8988T (cell line): ENCODE measurements at places on chromosomes 7 and 10.
A peak's percentile ranks its signal among the peaks of the same experiment; 100 is the strongest.

GRCh38 chr10:102408131-102408727 lies 10.4 kb downstream of the PSD start:
- no peak for DNase-seq

- no peak for DNase-seq
These were observed 84.7 kb upstream of the KDM7A start for GRCh38 chr7:140261522-140261921.

DNA sequence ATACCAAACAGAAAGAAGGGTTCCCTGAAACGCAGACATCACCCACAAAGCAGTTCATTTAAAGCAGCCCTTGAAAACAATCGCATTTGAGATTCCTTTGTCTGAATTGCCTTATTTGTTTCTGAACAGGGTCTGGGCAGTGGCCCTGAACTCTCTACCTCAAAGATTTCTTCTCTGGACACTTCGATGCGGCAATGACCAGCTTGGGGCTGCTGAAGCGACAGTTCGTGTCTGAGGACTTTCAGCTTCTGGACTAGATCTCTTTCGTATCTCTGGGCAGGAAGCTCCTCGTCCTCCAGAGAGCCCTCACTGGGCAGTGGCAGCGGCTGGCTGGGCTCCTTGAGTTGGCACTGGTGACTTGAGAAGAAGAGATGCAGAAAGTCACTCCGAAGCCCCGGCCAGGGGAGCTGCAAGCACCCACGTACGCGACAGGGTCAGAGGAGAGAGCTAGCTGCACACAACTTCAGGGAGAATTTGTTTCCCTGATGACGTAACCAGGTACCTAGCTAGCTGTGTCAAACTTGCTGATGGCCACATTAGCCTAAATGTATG lies 96.3 kb downstream of the SMURF1 start:
- DNase-seq: no peak

DNA sequence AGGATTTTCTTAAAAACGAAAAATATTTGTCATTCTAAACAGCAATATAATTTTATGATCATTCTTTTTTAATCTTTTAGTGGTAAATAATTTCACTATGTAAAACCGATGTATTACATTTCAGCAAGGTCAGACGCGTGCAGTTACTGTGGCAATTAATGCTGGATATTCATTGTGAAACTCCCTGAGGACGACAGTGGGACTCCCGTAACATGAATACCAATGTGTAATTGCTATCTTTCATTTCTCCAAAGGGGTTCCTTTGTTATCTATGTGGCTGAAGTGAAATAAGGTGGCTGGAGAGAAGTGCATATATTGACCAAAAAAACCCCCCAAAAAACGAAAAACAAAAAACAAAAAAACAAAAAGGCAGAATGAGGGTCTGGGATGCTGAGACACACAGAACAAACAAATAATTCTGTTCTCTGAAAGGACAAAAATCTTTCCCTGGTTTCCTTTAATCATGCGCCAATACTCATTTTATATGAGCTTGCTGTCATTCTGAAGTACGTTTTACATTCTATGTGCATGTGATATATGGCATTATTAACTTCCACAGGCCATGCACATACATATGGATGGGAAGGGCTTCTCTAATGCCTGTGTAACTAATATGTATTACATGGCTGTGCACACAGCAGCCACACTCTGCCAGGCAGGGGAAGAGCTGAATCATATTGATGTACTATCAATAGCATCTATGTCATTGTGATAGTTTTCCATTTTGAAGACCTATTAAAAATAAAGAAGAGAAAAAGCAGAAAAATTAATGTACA lies 161.4 kb downstream of the RAPGEF5 start:
- no peak for DNase-seq

GRCh38 chr7:30858576-30858975 lies 53.1 kb upstream of the AQP1 start:
- no peak for DNase-seq

DNA sequence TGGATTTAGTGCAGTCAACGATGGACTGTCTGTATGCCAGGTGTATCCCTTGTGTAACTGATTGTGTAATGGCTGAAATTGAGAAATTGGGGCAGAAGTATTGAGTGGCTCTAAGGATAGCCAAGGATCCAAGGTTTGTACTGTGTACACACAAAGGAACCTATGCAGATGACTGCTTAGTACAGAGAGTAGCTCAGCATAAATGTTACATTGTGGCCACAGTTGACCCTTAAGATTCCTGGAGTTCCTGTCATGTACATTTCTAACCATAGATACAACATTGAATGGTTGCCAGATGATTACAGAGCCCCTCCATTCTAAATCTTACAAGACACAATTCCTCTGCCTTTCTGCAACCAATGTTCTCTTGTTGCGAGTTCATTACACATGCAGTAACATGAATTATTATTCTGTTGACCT lies 25.3 kb downstream of the CCDC126 start:
- DNase-seq: no peak

- DNase-seq: no peak
These were observed 47.9 kb downstream of the PIP4K2A start for GRCh38 chr10:22666287-22667092.

- no peak for DNase-seq
These were observed 45.6 kb downstream of the FEZF1 start for GRCh38 chr7:122258971-122259370.

- DNase-seq: no peak
These were observed 74.1 kb upstream of the PRSS58 start for GRCh38 chr7:142331941-142332340.

DNA sequence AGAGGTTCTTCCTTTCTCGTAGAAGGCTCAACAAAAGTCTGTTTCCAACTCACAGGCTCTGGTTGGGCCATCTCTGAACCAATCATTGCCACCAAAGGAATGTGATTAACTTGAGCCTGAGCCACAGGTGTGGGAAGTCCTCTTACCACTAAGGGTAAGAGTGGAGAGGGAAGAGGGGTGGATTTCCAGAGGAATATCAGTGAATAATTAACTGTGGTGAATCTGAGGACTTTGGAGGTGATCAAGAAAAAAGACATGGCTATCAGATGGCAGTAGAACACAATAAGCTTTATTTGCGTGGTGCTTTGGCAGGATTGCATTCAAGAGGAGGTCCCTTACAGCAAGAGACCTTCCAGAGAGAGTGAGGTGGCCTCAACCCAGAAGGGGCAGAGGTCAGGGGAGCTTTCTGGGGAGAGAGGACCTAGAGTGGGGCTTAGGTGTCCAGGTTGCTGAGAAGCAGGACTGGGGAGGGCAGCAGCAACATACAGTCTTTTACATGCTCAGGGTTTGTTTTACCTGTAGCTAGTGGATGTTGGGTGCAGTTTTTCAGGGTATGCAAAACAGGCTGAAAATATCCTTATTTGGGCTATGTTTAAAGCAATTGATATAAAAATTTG lies 61.4 kb downstream of the BBS9 start:
- no peak for DNase-seq

GRCh38 chr10:103149991-103150622 lies 43.0 kb downstream of the NT5C2 start:
- DNase-seq: no peak

GRCh38 chr10:11176746-11177145 lies 159.1 kb downstream of the CELF2 start:
- DNase-seq: no peak

- no peak for DNase-seq
These were observed 165.1 kb downstream of the TNS3 start for GRCh38 chr7:47416492-47417480.

- DNase-seq: no peak
These were observed 149.2 kb upstream of the GHITM start for GRCh38 chr10:83990126-83990525.

DNA sequence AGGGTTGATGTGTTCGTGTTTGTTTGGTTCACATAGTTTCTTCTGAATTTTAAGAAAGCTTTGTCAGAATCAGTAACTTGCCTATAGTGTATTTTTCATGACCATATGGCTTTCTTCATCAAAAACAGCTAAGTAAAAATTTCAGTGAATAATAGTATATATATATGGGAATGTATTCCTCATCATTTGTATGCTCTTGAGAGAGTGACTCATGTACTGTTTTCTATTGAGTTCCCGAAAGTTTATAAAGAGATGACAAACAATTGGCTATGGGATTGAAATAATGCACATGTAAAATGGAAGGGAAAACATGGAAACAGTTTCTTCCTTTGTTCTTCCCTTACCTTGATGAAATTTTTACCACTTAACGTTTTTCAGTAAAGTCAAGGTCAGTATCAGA lies 56.4 kb downstream of the KAT6B start:
- DNase-seq: no peak

- DNase-seq: no peak
These were observed 21.4 kb upstream of the MGMT start for GRCh38 chr10:129445436-129446182.

DNA sequence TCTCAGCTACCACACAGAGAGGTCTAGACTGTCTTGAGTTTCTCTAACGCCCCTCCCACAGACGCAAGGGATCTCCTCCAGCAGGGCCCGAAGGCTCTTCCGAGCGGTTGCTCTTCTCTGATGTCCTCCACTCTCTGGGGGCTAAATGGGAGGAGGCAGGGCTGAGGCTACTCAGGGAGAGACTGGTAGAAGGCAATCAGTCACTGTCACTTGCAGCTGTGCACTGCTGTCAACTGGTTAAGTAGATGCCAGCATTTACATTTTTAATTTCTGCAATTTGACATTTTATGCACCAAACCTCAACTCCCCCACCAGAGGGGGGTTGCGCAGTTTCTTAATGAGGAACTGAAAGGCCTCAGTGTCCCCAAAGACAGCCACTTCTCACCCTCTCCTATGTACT lies 442.8 kb downstream of the PLXNA4 start:
- no peak for DNase-seq

GRCh38 chr10:22652988-22653481 lies 61.3 kb downstream of the PIP4K2A start:
- no peak for DNase-seq

DNA sequence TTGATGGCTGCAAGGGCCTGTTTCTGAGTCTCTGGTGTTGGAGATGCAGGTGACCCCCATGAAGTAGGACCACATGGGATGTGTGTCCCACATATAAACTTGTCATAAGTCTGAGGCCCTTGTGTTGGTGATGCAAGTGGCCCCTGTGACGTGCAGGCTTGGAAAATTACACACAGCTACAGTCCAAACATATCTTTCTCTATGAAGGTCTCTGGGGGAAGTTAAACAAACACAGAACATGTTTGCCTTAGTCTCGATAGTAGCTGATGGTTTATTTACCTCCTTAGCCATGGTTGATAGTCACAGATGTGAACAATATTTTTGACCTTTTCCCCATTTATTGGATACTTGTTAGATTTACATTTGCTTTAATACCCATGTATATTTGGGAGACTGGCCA lies 64.7 kb downstream of the ADCY1 start:
- no peak for DNase-seq

GRCh38 chr10:58278274-58278961 lies 9.5 kb downstream of the CISD1 start:
- DNase-seq: no peak

- no peak for DNase-seq
These were observed 53.8 kb downstream of the ST7 start for GRCh38 chr7:117006907-117007684.

GRCh38 chr7:55887821-55888247 lies 578 bp downstream of the ZNF713 start:
- no peak for DNase-seq

- DNase-seq: no peak
These were observed 3.5 kb downstream of the GLCCI1 start for GRCh38 chr7:7972128-7972527.

GRCh38 chr10:131107970-131108369 lies 203.6 kb downstream of the TCERG1L start:
- DNase-seq: no peak

DNA sequence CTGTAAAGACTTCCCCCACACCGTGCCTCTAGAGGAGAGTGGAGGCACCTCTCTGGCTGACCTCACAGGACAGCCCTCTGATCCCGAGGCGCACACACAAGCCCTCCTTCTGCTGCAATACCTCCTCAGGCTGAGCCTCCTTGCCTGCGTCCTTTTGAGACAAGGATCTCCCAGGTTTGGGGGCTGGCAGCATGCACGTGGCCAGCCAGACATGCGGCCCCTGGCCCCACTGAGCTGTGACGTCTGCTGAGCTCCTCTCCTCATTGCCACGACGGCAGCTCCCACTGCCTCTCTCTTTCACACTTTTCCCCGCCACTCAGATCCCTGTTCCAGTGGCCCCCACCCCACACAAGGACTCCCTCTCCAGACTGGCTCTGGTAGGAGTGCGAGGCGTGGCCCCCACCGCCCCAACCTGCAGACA lies 12.2 kb upstream of the DNAAF5 start:
- no peak for DNase-seq

GRCh38 chr10:133257489-133258065 lies 19.1 kb downstream of the ADAM8 start:
- DNase-seq: peak; percentile 91

DNA sequence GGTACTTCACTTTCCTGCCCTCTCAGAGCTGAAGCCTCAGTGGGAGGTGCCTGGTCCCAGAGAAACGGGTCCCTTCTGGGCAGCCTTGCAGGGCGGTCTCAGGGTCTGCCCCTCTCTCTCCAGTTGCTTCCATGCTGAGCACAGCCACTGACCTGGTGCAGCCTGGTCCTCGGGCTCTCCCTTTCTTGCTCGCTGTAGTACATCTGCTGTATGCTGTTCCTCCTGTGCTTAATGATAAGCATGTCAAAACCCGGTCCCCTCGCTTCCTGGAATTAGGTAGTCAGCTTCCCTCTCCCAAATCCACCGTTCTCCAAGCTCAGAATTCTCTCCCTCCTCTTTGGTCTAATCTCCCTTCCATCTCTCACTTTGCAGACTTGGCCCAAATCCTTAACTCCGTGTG lies 11.0 kb upstream of the HPS1 start:
- no peak for DNase-seq

- DNase-seq: no peak
These were observed 117.3 kb upstream of the INHBA start for GRCh38 chr7:41820111-41820671.

- DNase-seq: no peak
These were observed 66.7 kb upstream of the IL6 start for GRCh38 chr7:22660293-22660692.

DNA sequence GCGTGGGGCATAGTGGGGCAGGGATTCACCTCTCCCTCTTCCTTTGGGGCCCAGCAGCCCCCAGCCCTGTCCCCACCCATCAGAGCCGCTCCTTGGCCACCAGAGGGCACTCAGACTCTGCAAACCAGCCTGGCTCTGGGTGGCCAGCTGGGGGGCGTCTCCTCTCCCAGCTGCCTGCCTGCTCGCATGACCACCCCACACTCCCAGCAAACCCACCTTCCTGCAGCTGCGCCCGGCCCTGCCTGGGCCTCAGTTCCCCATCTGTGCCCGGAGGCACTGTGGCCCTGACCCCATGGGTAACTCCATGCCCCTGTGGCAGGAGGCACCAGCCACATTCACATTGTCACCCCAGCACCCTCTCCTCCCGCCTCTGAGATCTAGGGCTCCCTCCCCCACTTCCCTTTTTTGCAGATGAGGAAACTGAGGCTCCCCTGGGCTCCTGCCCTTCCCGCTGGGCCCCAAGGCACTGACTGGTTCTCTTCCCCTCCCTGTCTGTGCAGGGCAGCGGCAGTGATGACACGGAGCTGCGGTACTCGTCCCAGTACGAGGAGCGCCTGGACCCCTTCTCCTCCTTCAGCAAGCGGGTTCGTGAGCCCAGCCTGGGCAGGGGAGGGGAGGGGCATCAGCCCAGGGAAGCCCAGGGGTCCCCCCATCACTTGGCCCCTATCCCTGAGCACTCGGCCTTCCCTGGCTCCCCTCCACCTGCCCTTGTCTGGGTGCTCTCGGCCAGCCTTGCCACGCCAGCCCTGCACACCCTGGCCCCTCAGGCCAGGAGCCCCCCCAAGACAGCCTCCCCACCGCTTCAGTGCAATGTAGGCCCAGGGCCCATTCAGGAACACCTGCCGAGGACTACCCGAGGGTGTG lies 6.9 kb upstream of the SH2B2 start:
- peak; percentile 72 for DNase-seq
